Glutamatergic neuron (in vitro differentiated cells): ENCODE measurements at places on chromosomes 3 and 15.

GRCh38 chr3:141456301-141456625 is 30.6 kb upstream of the RASA2 start:
- DNase-seq = no peak

GRCh38 chr3:14124223-14124614 is 451 bp downstream of the CHCHD4 start:
- DNase-seq = peak; percentile 49

- no peak for DNase-seq
These were observed 94.3 kb upstream of the RNF7 start for GRCh38 chr3:141643796-141644195.

- DNase-seq = no peak
These were observed 34.0 kb upstream of the ZNF639 start for GRCh38 chr3:179288845-179289244.

GRCh38 chr15:40290545-40290917 is 7.7 kb upstream of the ANKRD63 start:
- DNase-seq = no peak

GRCh38 chr3:123110282-123110975 is 43.6 kb downstream of the PDIA5 start:
- DNase-seq = no peak

DNA sequence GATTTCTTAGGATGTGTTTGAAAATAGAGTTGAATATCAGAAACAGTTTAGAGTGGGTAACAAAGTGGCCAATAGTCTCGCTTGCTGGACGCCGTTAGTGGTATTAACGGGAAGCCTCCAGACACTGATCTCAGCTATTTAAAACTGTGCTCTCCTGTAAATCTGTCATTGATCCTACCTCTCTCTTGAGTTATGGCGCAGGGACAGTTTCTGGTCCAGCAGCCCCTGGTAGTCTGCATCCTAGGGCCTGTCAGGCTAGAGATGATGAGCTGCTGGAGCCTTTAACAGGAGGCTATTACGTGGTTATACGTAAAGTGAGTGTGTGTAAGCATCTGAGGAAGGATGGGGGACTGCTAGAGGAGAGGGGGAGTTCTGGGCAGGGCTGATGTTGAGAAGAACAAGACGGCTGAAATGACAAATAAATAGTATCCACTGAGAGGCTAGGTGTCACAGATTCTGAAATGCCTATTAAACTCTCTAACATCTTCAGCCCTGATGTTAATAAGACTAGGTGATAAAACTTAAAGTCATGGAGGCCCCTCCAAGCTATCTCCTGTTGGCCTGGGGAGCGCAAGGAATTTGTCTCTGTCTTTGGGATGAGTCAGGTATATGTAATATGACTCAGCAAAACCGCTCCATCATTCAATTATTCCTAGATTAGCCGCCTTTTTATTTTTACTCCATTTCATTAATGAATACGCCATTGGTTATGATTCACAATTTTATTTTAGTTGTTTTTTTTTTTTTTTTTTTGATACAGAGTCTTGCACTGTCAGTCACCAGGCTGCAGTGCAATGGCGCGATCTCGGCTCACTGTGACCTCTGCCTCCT is 155.7 kb downstream of the GREM1 start:
- no peak for DNase-seq

- no peak for DNase-seq
These were observed 52.2 kb upstream of the POLR2M start for GRCh38 chr15:57654153-57654852.

- DNase-seq = no peak
These were observed 235.6 kb downstream of the CLSTN2 start for GRCh38 chr3:140170612-140171011.

GRCh38 chr15:64548235-64548634 is 87.9 kb downstream of the ZNF609 start:
- DNase-seq = no peak

DNA sequence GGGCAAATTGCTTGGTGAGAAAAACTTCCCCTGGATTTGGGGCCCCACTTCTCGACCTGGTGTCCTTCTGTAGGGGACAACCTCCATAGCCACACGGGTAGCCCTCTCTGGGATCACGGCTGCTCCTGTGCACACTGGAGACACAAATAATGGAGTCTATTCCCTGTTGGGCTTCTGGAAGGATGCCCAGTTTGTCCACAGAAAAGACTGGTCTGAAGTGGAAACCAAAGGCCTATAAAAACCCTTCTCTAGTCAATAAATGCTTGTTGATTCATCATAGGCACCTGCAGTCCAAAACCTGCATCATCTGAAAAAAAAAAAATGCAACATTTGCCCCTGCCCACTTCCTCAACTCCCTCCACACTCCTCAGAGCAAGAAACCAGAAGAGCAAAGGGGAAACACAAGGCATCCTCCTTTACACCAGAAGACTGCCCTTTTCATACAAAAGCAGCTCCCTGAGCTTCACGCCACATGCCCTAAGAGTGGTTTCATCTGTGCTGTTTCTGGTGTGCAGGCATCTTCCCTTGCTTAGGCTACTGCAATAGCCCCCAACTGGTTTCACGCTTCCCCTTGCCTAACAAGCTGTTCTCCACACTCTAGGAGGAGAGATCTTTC is 36.3 kb downstream of the SRGAP3 start:
- DNase-seq = no peak

DNA sequence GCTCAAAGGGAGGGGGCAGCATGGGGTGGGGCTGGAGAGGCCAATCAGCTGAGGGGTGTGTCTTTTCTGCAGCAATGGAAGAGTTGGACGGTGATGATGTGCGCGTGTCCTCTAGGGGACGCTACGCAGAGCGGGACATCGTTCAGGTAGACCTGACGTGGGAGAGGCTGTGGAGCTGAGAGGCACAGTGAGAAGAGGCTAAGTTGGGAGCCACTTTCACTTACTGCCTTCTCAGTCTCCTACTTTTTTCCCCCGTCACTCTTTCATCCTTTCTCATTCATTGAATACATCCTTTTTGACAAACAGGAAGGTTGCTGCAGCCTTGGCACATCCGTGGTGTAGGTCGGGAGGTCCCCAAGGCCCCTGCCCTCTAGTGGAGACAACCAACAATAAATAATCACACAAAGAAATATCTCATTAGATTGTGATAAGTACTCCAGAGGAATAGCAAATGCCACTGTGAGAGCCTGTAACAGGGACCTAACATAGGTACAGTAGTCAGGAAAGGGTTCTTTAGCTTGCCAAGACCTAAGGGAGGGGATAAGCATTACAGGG is 4.4 kb upstream of the BRPF1 start:
- DNase-seq = peak; percentile 42

DNA sequence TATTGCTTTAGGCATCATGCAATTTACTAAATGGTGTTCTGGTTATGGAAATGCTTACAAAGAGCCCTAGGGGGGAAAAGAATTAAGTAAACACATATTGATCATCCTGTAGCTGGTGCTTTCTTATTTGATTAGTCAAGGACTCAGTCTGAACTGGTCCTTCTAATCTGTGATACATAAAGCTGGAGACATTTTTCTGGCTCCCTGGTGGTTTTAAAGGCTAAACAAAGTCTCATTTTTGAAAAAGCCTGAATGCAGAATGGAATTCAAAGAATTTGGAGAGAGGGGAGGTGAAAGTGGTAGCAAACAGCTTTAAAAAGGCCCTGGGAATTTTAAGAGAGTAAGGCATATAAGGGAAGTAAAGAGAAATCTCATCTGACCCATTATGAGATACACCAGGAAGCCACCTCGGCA is 149.7 kb downstream of the RBMS3 start:
- no peak for DNase-seq

GRCh38 chr3:186732169-186732766 is 15.1 kb downstream of the KNG1 start:
- DNase-seq = no peak

DNA sequence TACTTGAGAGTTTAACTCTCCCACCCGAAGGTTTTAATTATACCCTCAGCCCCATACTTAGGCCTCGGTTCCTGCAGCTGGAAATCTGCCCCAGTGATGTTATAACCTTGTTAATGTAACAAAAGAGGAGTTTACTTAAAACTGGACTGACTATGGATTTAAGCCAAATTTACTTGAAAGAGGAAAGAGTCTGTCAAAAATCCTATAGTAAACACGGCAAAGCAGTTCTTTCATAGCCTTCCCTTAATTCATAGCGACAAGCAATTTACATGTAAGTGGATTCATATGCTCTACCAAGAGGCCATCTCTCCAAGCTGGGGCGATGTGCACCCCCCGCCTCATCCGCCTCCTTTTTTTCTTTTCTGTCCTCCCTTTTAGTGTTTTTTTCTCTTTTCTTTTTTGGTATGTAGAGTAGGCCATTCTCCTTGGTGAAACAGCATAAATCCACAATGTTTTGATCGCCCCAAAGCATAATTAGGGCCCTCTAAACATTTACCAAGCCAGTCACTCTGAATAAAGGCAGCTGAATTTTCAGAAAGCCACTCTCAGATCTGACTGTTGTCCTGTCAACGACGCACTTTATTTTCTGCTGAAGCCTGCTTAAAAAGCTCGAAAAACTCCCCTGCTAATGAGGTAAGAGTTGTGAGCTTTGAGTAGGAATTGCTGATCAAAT is 373.1 kb upstream of the WNT5A start:
- no peak for DNase-seq

GRCh38 chr15:83993591-83993990 is 242.0 kb upstream of the GOLGA6L4 start:
- DNase-seq = no peak

DNA sequence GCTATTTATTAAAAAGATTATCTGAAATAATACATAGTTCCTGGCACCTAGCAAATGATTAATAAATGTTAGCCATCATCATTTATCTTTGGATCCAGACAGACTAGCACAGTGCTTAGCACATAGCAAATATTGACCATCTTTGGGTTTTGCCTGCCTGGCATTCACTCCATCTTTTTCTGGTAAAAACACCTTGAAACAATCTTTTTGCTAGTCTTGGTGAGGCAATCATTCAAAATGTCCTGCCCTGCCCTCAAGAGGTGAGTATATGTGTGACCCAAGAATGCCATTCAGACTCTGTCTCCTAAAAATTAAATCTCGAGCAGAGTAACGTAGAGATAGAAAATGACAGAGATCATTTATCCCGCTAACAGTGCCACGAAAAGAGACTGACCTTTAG is 78.3 kb upstream of the ZNF280D start:
- no peak for DNase-seq

- DNase-seq = no peak
These were observed 563.0 kb downstream of the SI start for GRCh38 chr3:164515256-164515655.

GRCh38 chr3:18579661-18580060 is 154.5 kb upstream of the SATB1 start:
- DNase-seq = no peak

GRCh38 chr3:158918008-158918407 is 116.2 kb downstream of the MFSD1 start:
- peak; percentile 71 for DNase-seq

GRCh38 chr3:115999613-116000012 is 376.3 kb downstream of the GAP43 start:
- peak; percentile 65 for DNase-seq

- no peak for DNase-seq
These were observed 107.8 kb downstream of the MBNL1 start for GRCh38 chr3:152376351-152377183.

DNA sequence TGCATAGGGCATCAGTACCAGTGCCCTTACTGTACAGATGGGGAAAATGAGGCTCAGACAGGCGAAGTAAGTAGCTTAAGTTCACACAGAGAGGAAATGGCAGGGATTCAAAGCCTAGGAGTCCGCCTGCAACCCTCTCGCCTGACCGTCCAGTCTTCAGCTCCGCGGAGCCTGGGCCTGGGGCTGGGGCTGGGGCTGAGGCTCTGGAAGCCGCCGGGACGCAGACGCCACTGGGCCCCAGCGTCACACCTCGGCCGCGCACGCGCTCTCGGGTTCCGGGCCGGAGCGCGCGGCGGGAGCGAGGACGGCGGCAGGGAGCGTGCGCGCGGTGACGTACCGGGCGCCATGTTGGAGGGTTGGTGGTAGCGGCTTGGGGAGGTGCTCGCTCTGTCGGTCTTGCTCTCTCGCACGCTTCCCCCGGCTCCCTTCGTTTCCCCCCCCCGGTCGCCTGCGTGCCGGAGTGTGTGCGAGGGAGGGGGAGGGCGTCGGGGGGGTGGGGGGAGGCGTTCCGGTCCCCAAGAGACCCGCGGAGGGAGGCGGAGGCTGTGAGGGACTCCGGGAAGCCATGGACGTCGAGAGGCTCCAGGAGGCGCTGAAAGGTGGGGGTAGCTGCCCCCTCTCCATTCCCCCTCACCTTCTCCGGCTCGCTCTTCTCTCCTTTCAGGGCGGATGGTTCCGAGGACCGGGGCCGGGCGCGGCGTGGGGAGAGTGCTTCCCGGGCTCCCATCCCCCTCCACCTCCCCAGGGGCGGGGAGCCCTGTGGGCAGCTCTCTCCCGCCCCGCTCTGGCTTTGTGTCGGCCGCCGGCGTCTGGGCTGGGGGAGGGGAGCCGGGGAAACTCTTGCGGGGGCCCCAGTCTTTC is at the start of gene PPP4R2:
Gene PPP4R2, plus strand, starts transcription at position 339 of the 861 bp plus-strand sequence. Its CDS starts 227 bp downstream, at position 566.
- DNase-seq = peak; percentile 92

DNA sequence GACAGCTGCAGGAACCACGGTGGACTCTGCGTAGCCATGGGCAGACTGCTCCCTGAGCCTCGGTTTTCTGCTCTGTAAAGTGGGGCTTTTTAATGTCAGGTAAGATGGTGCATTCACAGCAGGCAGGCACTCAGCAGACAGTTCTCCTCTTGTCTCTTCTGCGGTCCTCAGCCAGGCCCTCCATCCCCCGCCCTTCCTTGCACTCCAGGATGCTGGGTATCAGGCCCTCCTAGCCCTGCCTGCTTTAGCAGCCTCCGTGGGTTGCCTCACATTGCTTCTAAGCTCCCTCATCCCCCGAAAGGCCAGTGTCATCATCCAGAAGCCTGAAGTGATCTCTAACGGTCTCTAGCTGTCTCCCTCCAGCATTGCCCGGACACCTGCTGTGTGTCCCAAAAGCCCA is 115.7 kb downstream of the WNT7A start:
- DNase-seq = no peak

GRCh38 chr3:188390343-188390718 is 236.4 kb downstream of the LPP start:
- no peak for DNase-seq

- no peak for DNase-seq
These were observed 216.0 kb upstream of the MCTP2 start for GRCh38 chr15:94015324-94015723.

DNA sequence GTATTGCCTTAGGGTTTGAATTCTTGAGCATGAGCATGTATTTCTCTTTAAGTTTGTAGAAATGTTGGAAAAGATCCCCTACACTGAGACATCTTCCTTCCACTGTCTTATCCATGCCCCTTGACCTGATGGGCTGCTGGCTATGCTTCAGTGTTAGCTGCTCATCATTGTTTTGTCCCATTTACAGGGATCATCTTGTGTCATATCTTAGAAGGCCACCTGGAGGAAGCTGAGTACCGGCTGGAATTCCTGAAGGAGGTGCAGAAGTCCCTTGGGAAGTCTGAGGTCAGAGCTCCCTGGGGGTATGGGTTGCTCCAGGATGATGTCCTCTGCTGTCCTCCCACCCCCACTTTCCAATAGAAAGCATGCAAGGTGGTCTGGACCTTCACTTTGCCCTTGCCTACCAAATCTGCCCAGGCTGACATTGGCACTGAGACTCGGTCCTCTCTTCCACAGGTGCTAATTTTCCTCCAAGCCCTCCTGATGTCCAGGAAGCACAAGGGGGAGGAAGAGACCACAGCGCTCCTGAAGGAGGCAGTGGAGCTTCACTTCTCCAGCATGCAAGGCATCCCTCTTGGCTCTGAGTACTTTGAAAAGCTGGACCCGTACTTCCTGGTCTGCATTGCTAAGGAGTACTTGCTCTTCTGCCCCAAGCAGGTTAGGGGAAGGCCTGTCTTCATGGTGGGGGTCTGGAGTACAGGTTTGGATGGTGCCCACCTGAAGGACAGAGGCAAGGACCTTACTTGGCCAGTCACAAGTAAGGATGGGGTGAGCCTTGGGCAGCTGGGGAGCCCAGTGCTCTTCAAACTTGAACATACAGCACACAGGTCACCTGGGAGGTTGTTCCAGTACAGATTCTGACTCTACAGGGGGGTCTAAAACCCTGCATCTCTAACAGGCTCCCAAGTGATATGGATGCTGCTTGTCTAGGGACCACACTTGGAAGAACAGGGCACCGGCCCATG is 17.7 kb downstream of the TTC21A start:
- no peak for DNase-seq
